ENCODE measurements at places on chromosomes 5 and 9.

GRCh38 chr5:58753446-58753845 lies 170.6 kb downstream of the RAB3C start:
- no peak for DNase-seq

GRCh38 chr5:36688722-36689121 lies 82.3 kb downstream of the SLC1A3 start:
- DNase-seq = no peak

DNA sequence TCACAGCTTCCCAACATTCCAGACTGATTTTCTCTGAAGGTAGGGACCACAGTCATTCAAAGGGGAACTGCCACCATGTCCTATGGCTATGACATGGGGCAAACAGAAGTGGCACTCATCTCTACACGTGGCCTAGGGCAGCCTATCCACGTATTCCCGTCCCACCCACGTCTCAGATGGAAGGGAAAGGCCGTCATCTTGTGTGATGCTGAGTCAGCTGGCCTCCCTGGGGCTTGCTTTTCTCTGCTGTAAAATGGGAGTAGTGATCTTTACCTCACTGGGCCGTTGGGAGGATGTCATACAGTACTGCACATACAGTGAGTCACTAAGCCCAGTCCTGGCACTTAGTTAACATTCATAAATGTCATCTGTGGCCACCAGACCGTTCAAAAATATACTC lies 72.3 kb downstream of the RAPGEF1 start:
- DNase-seq = no peak

- DNase-seq = no peak
These were observed 1.4 kb upstream of the PTTG1 start for GRCh38 chr5:160420331-160420610.

GRCh38 chr5:132010989-132011621 lies 353 bp downstream of the ACSL6 start:
- no peak for DNase-seq

- DNase-seq = no peak
These were observed 34.2 kb downstream of the ADAMTS2 start for GRCh38 chr5:179311091-179311470.

DNA sequence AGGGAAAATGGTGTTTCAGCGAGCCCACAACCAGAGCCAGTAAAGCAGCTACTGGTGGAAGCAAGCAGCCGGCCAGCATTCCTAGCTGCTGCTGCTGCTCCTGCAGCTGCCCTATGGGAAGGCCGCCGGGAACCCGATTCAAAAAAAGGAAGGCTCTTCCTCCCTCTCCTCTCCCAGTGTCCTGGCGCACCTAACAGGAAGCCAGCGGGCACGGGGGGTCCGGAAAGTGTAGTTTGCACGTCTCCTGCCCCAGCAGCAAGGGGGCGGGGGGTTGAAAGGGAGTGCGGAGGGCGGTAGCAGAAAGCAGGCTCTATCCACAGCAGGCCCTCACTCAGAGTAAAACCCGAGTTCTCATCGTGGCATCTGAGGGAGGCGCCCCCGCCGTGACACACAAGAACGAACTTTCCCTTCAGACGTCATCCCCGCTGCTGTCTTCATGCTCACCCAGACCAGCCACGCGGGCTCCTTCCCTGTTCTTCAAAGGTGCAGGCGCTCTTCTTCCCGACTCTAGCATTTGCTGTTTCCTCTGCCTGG lies 16.5 kb downstream of the GRXCR2 start:
- DNase-seq = no peak

DNA sequence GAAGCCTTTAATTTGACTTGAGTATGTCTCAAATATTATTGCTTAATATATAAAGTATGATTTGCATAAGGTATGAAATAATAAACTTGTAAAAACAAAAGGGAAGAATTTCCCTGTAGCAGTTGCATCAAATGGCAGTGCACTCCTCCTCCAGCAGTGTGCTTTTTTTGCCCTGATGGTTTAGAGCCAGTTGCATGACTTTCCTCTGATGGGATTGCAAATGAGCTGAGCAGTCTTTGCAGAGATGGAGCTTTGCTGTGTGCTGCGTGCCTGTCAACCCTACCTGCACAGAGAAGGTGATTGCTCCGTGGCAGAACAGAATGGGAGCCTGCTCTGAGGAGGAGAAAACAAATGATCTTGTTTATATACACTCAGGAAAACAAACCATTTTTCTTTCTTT lies 22.7 kb upstream of the CATSPER3 start:
- DNase-seq = no peak

DNA sequence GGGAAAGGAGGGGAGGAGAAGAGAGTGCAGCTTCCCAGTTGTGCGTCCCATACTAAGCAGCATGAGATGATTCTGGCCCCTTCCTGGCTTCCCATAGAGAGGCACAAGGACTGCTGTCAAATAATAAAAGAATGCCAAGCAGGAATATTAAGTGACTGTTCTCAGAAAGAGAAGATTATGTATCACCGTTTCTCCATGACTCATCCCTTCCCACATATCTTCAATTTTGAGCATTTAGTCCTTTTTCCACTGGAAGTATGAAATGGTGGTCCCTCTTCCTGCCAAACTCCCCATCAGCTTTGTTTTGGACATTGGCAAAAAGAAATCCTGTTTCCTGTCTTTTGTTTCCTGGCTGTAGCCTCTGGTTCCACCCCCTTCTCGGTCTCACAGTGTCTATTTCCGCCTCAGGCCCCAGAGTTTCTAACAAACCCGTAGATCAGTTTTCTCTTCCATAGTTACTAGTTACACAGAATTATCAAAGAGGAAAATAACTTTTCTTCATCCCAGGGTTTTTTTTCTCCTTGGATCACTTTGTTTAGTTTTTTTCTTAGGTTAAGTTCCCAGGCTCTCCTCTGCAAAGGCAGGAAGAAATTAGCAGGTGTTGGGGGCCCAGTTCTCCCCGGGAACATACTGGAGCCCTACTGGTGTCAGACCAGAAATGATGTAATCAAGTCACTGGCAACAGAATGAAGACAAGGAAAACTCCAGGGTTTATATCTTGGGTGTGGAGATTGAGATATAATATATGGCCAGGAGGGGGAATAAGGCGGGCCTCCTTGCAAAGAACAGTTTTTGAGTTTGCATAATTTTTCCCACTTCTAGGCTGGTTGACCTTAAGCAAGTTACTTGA lies 26.4 kb upstream of the ARHGAP26 start:
- DNase-seq = no peak

GRCh38 chr5:94197970-94198369 lies 420.4 kb downstream of the KIAA0825 start:
- DNase-seq = no peak

- peak; percentile 5 for DNase-seq
These were observed 172.2 kb downstream of the CCDC192 start for GRCh38 chr5:127875235-127876021.

DNA sequence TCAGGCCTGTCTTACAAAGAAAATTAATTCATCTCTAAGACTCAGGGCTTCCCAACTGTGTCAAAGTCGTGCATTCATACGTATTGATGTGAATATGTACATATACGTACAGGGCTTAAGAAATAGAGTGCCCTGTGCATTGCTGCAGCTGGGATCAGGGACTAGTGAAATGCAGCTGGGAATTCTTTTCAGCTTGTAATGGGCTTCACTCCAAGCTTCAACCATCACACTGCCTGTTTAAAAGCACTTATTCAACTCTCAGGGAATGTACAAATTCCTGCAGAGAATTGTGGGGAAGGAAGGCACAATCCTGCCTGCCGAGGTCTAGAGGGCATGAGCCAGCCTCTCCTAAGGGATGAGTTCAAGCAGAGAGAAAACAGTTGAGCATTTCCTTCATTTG lies 59.6 kb upstream of the MAN2A1 start:
- no peak for DNase-seq

DNA sequence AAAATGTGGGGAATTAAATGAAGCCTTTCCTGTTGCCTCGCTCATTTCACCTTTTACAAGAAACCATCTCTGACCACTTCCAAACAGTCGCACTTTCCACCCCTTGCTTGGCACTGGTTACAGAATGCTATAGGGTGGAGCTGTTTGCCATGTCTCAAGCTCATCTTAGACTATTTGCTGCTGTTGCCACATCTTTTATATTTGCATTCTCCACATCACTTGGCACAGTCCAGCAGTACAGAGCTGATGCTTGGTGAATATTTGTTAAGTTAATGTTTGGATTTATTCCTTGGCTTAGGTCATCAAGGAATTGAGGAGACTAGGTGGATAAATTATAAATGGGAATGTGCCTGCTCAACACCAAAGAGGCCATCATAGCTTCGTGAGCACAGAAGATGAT lies 53.2 kb downstream of the GNA14 start:
- no peak for DNase-seq

DNA sequence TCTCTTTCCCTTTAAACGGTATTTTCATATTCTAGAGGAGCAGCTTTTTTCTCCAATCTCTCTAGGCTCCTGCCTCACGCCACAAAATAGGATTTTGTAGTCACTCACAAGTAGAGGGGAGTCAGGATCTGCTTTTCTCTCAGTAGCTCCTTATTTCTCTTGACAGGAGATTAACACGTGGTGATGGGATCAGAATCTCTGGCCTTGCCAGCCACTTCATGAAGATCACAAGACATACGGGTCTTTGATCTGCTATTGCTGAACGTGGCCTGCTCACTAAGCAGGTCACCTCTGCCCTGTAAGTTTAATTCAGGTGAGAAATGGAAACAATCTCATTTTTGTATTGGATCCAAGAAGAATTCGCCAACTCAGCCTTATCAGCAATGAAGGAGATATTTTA lies 257.5 kb downstream of the DIRAS2 start:
- DNase-seq = no peak

- DNase-seq = no peak
These were observed 41.0 kb upstream of the SLC36A1 start for GRCh38 chr5:151406322-151406947.

- no peak for DNase-seq
These were observed at the start of gene LRRC14B for GRCh38 chr5:191036-191948. Gene LRRC14B, plus strand, starts transcription at chr5:191495. Its CDS starts 44 bp downstream, at chr5:191539.

GRCh38 chr9:105359892-105360291 lies 87.9 kb upstream of the FSD1L start:
- peak; percentile 10 for DNase-seq

DNA sequence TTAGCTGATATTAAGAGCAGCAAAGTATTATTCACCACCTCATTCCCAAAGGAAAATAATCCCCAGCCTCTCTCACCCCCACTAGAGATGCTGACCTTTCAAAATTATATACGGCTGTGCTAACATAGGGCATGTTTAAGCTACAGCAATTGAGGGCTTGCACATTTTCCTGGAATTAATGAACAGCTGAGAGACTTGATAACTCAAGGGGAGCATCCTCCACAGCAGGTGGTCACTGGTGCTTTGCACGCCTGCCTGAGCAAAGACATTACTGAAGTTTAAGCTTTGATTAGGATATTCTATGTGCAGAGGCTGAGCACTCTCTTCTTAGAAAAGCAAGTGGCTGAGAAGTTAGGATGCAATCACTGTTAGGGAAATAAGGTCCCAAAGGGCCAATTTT lies 230.9 kb downstream of the FAM114A2 start:
- DNase-seq = no peak

GRCh38 chr5:114448481-114448880 lies 86.6 kb downstream of the KCNN2 start:
- DNase-seq = no peak

DNA sequence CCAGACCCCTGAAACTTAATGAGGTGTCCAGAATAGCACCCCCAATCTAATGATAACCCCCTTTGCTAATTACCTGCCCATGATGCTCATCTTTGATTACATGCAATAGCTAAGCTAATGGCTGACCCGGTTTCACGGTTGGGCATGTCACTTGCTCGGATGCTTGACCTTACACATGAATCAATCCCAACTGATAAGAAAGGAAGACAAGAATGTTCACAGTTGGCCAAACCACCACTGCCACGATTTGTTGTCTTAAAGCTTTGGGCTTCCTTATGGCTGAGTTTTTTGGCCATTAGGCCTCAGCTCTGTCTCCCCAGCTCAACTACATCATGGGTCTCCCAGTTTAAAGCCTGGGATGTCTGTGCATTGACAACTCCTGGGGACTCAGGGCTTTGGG lies 53.1 kb upstream of the TGFBR1 start:
- no peak for DNase-seq

GRCh38 chr5:5044247-5044840 lies 95.8 kb upstream of the ADAMTS16 start:
- no peak for DNase-seq

GRCh38 chr5:1706021-1706420 lies 93.6 kb downstream of the MRPL36 start:
- DNase-seq = no peak

DNA sequence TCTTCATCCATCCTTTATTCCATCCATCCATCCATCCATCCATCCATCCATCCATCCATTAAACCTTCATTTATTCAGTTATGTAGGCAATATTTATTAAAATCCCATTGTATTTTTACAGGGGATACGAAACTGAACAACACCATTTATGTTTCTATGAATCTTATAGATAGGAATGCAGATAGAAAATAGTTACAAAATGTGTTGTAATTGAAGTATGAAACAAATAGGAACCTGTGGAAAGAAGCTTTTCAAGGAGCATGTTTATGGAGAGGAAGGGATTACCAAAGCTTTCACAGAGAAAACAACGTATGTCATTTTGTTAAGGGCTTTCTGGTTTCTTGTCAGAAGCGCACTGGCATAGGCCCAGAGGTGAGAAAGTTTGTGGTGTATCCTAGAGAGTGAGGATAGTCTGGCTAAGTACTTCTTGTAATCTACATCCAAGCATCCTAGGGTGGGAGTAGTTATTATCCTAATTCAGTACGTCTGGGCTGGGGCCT lies 184.0 kb downstream of the CNTLN start:
- DNase-seq = no peak

DNA sequence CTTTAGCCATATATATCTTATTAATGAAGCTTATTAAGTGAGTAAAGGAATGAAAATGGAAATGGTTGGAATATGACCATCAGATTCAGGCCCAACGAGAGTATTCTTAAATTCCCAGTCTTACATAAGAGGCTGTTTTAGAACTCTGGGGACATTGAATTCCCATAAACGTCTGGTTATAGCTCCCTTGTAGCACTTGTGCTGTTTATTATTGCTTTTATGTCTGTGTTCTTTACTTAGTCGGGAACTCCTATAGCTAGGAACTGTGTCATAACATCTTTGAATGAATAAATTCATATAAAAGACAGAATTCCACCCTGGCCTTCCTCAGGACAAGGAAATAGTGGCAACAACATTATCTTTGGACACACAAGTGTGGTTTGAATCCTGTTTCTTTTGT lies 58.4 kb downstream of the SH3GL2 start:
- DNase-seq = no peak

DNA sequence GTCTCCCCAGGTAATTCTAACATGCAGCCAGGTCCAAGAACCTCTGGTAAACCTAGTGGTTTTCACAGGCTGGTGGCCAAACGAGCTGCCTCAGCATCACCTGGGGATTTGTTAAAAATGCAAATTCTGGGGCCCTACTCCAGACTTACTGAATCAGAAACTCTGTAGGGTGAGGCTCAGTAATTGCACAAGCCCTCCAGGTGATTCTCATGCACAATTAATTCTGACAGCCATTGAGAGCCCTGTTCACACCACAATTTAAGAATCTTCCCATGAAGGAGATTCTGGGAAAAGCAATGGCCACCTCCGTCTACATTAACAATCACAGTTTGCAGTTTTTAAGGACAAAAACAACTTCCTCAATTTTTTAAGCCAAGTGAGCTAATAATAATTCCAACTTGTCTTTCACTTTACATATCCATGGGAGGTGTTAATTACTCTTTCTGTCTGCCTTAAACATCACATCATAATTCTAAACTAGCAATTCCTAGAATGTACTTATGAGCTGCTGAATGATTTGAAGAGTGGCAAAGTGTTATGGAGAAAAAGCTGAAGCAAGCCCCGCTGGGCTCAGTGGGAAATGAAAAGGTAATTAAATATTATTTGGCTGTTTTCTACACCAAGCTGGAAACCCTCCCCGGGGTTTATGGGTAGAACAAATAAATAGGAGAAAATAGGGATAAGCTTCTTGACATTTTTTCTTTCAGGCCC lies 70.0 kb downstream of the GLDC start:
- no peak for DNase-seq
